Hindlimb muscle (tissue), 1 donor: ENCODE measurements at places on chromosomes 16 and 17. TPM values are rescaled to one million over a fixed set of nuclear protein-coding genes. Genes with fewer than 3 reads are reported as not detected.
A peak's percentile ranks its signal among the peaks of the same experiment; 100 is the strongest.

The ALDH3A1 gene
- 0.18 TPM for polyA plus RNA-seq

DNA sequence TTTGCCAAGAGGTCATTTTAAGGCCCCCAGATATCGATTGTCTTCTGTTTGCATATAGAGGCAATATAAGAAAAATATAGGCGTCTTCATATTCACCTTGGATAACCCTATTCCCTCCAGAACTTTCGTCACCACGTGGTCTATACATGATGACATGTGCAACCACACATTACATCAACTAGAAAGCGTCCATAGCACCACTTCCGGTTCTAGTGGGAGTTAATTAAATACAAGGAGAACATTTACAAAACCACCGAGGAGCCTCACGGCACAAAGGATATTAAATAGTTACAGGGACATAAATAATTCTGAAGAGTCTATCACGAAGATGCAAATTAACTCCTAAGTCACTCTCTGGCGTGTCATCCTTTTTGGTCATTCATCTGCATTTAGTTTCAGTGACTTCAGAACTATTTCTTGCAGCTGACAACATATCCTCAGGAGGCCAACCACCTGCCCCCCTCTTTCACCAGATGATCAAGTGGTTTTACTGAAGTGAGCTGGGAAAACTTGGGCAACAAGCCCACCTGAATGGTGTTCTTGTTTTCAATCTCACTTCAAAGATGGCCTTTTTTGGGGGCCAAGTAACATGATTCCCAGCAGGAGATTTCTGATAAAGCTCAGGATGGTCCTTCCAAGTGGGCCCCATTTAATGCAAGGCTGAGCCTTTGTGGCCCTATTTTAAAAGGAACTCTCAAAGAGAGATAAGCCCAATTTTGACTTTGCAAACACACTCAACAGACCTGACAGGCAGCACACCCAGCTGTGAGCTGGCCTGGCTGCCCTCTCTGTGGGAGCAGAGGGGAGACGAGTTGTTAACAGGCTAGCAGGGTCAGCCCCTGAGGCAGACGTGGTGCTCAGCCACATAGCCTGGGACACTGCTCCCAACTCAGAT, 15.3 kb downstream of the CMTM3 start:
- DNase-seq = no peak

DNA sequence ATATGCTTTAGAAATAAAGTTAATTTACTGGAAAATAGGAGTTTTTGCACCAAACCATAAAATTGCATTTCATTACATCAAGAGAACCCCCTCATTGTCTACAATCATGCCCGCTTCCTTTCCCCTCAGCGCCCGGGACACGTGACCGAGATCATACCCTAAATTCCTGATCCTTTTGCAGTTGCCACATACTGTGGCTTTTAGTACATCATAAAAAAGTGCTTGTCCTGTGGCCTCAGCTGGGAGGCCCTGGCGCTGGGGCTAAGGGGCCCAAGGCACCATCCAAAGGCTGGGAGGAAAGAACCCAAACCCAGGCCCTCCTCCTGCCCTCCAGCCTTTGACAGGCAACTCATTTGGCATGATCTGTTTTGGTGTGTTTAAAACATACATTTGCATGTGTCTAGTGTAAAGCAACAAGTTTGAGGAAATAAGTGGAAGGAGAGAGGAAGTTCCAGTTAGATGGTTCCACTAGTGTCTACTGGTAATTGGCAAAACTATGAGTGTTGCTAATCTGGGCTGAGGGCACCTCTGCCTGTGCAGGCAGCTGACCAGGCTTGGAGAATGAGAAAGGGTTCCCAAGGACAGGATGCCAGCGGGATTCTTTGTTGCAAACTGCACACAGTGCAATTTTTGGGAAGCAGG, 6.0 kb downstream of the CDK5R1 start:
- DNase-seq = no peak

GRCh38 chr16:7938175-7938574, 605.5 kb downstream of the RBFOX1 start:
- peak; percentile 70 for DNase-seq

DNA sequence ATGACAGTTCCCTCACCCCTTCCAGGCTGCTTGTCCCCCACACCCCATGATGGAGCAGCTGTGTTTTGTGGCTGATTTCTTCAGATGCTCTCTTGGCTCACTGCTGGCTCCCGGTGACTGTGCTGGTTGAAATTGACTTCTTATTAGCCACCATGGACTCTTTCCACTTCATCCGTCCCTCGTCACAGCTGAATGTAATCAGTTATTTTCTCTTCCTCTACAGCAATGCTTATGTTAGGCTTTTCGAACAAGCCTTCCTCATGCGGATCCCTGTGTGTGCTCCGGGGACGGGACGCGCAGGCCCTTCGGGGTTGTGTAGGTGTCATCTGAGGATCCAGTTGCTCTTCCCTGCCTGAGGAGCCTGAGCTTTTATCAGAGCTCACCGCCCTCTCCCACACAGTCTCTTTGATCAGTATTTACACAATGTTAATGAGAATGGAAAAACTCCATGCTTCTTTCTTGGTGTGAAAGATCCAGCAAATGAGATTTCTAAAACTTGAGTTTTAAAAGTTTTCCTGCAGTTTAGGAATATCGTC, 87.5 kb downstream of the RPTOR start:
- no peak for DNase-seq

- DNase-seq = peak; percentile 50
Observed at GRCh38 chr17:60941028-60941427, 263.4 kb downstream of the BCAS3 start.

DNA sequence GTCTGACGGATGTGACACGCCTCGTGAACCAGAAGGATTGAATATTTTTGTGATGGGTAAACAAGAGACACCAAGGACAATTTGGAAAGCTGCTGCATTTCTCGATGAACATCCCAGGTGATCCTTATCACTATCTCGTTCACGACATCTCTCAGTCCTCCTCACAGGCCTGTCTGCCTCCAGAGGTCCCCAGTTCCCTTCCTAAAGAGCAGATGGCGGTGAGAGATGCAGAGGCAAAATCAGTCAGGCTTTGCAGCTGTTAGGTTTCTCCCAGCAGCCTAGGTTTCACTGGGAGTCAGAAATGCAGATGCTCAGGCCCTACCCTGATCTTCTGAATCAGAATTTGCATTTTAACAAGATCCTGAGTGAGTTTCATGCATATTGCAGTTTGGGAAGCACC, 23.6 kb downstream of the SCPEP1 start:
- no peak for DNase-seq

DNA sequence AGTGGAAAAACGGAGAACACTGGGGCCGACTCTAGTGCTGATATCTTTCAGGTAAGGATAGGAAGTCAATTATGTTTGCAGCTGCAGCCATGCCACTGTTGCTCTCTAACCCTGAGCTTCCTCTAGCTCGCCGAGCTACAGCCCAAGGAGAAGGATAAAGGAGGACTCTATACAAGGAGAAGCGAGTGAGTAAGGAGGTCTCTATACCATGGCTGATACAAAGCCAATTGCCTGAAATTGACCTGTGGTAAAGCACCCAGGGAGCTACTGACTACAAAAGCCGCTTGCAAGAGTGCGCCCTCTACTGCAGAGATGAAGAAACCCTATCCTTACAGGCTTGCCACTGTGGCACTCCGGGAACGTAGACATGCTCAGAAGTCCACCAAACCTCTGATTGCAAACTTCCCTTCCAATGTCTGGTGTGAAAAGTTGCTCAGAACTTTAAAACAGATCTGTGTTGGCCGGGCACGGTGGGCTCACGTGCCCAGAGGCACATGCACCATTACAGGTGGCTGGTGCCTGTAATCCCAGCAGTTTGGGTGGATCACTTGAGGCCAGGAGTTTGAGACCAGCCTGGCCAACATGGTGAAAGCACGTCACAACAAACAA, 10.8 kb upstream of the SLC46A1 start:
- DNase-seq = no peak
